ENCODE measurements at places on chromosomes 5 and 9. TPM values are rescaled to one million over a fixed set of nuclear protein-coding genes. Genes with fewer than 3 reads are reported as not detected.

Gene GPR107
- 20.5 TPM for total RNA-seq

- H3K4me3 ChIP-seq: no peak overlapping the region
- H3K27me3 ChIP-seq: peaks cover 76% of the 10 kb centered on the region
- DNase-seq: no peak
- H3K36me3 ChIP-seq: no peaks in the 10 kb centered on the region
- H3K4me1 ChIP-seq: no peaks in the 10 kb centered on the region
- no peak overlapping the region for H3K27ac ChIP-seq
Observed at GRCh38 chr5:171335616-171336015, 26.6 kb downstream of the TLX3 start.

DNA sequence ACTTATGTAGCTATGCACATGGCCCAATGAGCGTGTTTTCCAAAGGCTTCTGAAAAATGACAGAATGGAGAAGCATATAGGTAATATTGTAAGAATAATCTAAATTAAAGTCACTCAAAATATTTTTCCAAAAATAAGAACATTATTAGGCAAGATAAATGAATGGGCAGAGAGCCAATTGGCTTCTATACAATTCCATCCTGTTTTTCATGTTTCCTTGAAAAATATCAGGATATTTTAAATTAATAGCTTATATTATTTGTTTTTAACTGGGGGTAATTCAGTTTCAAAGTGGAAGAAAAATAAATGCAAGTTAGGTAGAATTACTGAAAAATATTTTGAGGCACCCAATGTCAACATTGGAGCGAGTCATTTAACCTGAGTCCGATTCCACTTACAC lies 183.5 kb downstream of the PLK2 start:
- DNase-seq: no peak
- peaks cover 7% of the 10 kb centered on the region for H3K4me1 ChIP-seq
- no peaks in the 10 kb centered on the region for H3K27me3 ChIP-seq

DNA sequence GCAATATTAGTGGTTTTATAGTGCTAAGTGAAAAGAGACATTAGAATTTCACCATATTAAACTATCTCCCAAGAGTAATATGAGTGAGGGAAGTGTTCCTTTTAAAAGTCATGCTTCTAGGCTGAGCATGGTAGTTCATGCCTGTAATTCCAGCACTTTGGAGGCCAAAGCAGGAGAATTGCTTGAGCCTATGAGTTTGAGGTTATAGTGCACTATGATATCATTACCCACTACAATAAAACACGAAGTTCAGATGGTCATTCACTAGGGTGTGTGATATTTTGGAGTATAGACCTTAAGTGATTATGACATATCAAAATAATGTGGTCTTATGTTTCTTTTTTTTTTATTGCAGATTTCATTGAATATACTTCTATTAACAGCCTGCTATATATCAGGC lies 6.7 kb downstream of the KIF2A start:
- H3K36me3 ChIP-seq: no peaks in the 10 kb centered on the region
- H3K4me3 ChIP-seq: no peak overlapping the region
- H3K27ac ChIP-seq: no peak overlapping the region
- no peaks in the 10 kb centered on the region for H3K27me3 ChIP-seq
- peaks cover 17% of the 10 kb centered on the region for H3K4me1 ChIP-seq

Data from heart left ventricle (tissue), 16 donors.